ENCODE measurements at places on chromosomes 4 and X.

GRCh38 chrX:11754958-11755645 lies 2.9 kb upstream of the MSL3 start:
- DNase-seq, result no peak

GRCh38 chr4:93132631-93133030 lies 695.9 kb upstream of the ATOH1 start:
- DNase-seq, result no peak

DNA sequence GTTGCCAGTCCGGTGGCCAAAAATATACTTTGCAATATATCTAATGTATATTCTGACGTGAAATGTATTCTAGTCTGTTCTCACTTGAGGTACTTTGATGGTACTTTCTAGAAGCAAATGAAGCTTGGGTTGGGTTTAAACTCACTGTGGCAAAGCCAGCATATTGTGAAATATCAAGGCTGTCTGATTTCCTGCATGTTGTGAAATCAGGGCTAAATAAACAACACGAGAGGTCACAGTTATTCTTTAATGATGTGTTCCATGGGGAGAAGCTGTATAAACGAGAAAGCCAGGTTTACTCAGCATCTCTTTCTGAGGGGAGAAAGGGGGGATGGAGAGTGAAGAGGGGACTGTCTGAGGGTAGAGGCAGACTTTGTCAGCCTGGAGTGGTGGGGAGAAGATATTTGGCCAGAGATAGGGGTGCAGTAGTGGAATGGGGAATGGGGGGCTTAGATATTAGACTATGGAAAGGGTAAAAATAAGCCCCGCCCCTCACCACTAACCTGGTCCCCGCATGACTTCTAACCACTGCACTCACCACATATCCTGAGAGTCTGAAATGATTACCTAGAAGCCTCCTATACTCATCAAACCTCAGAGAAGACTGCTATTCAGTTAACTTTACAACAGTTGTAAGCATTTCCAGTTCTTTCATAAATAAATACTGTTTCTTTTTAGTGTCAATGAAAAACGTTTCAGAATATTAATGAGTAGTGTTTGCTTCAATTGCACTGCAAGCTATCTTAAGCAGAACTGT lies 5.9 kb upstream of the SCARB2 start:
- no peak for DNase-seq

DNA sequence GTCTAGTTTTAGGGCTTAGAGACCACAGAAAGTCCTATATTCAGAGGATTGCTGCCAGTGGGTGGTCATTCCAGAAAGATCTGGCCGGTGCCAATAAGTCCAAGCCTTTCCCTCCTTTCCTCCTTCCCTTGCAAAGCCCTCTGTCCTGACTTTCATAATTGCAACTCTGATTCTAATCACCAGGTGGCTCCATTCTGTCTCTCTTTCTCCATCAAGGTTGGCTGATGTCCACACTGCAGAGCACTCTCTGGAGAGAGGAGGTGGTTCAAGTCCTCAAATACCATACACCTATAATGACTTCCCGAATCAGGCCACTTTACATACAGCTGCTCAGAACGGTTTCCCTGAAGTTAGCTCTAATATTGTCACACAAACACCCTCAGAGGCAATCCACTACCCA lies 22.4 kb upstream of the ARMCX4 start:
- no peak for DNase-seq

GRCh38 chr4:41784191-41784979 lies 35.9 kb upstream of the PHOX2B start:
- no peak for DNase-seq

DNA sequence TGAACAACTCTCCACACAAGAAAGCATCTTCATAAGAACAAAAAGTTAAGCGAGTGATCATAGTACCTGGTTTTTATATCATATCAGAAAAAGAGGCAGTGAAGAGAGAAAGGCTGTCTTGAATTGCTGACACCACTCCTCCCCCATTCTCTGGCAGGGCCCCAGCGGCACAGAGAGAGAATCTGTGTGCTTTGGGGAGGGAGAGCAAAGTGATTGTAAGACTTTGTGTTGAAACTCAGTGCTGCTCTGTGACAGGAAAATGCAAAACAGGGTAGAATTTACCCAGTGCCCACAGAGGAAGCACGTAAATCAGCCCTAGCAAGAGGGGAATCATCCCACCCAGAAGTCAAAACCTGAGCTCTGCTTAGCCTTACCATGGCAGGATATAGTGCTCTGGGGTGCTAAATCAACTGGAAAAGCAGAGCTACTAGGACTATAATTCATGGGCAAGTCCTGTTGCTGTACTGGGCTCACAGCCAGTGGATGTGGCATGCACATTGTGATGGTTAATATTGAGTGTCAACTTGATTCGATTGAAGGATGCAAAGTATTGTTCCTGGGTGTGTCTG lies 174.6 kb downstream of the PRR32 start:
- no peak for DNase-seq

DNA sequence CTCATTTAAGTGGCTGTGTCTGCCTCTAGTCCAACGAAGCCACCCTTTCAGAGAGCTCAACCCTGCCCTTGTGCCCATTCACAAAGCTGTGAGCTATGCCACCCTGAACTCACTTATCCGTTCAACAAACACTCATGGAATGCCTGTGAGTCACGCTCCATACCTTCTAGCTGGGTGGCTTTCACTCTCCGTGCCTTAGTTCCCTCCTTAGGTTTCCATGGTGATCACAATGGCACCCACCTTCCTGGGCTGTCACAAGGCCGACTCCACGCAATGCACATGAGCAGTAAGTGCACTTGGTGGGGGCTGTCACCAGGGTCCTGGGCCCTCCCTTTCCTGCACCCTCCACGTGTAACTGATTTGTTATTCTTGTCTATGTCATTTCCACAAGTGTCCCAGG lies 37.2 kb upstream of the PPP2R2C start:
- DNase-seq, result no peak

- no peak for DNase-seq
Measured at GRCh38 chrX:12977761-12978204, 2.9 kb downstream of the TMSB4X start.

- DNase-seq, result no peak
Measured at GRCh38 chrX:66018585-66019309, 21.1 kb downstream of the VSIG4 start.

GRCh38 chr4:144223661-144224060 lies 83.1 kb upstream of the GYPA start:
- DNase-seq, result no peak

- peak; percentile 61 for DNase-seq
Measured at GRCh38 chr4:2802618-2803531, 10.0 kb downstream of the SH3BP2 start.

DNA sequence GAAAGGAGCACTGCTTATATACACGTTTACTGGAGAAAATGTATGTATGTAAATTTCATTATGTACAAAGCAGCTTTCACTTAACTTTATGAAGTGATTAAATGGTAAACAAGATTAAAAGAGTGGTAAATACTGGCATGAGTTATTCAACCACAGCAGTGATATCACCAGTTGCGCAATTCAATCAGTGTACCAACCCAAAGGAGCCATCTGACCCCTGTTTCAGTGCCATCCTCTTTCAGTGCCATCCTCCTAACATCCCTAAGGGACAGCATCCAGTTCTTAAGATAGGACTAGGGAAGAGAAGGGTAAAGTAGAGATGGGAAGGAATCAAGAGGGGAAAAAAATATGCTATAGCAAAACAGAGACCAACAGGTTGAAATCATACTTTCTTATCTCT lies 16.2 kb downstream of the HPF1 start:
- DNase-seq, result no peak

- no peak for DNase-seq
Measured at GRCh38 chrX:18003876-18004275, 142.8 kb upstream of the RAI2 start.

DNA sequence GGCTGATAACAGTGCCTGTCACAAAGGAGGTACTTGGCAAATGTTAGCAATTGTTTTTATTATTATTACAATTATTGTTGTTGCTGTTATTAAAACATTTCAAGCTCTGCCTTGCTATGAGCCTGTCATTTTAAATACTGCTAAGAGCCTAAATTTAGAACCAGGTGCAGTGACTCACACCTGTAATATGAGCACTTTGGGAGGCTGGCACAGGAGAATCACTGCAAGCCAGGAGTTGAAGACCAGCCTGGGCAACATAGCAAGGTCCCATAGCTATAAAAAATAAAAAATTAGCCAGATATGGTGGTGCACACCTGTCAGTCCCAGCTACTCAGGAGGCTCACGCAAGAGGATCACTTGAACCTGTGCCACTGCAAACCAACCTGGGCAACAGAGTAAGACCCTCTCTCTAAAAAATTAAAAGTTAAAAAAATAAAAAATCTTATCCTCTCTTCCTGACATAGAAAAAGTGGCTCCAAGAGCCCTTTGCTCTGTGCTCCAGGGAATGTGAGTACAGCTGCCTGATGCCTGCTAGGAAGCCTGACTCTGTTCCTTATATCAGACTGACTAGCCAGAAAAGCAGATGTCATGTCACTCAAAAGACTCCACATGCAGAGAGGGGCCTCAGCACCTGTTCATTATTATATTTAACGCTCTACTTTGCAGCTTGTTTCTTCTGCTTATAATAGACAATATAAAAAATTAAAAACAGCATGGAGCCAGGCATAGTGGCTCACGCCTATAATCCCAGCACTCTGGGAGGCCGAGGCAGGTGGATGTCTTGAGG lies 234.0 kb downstream of the OPHN1 start:
- no peak for DNase-seq

- DNase-seq, result no peak
Measured at GRCh38 chrX:83508006-83508405, at the start of gene POU3F4. Gene POU3F4 (plus strand): TSS chrX:83508290. CDS start chrX:83508325, 35 bp downstream.

GRCh38 chr4:42329421-42329820 lies 67.9 kb upstream of the SHISA3 start:
- DNase-seq, result no peak

- DNase-seq, result no peak
Measured at GRCh38 chrX:123665197-123665596, 67.7 kb downstream of the THOC2 start.

DNA sequence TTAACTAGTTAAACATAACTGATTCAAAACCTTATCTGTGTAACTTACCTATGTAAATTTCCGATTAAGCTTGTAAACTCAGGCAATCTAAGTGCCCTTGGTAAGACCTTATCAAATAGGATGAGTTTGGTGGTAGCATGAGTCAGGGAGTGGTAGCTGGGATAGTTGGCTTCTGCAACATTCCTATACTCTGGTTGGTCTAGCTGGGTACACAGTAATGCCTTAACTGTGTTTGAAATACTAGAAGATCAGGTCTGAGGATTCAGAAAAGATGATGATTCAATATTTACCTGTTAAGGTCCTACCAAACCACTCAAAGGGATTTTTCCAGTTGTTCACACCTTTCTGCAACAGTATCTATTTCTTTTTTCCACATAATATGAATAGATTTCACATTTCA lies 5.3 kb downstream of the YIPF7 start:
- no peak for DNase-seq

GRCh38 chrX:150870029-150870428 lies 28.4 kb downstream of the CD99L2 start:
- no peak for DNase-seq

DNA sequence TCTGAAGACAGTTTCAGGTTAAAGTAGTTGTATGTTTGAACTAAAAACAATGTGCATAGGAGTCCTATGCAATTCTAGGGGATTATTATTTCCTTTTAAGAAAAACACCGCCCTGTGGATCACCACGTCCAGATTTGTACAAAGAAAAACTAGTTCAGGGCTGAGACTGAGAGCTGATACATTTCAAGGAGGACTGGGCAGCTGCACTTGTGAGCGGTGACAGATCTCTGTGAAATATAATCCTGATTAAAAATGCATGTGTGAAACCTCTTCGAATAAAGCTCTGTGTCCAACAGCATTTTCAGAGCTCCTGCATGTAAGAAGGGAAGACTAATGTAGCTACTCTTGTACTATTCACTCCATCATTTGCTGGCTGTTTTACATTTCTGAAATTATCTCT lies 365.8 kb upstream of the PITX2 start:
- DNase-seq, result no peak

DNA sequence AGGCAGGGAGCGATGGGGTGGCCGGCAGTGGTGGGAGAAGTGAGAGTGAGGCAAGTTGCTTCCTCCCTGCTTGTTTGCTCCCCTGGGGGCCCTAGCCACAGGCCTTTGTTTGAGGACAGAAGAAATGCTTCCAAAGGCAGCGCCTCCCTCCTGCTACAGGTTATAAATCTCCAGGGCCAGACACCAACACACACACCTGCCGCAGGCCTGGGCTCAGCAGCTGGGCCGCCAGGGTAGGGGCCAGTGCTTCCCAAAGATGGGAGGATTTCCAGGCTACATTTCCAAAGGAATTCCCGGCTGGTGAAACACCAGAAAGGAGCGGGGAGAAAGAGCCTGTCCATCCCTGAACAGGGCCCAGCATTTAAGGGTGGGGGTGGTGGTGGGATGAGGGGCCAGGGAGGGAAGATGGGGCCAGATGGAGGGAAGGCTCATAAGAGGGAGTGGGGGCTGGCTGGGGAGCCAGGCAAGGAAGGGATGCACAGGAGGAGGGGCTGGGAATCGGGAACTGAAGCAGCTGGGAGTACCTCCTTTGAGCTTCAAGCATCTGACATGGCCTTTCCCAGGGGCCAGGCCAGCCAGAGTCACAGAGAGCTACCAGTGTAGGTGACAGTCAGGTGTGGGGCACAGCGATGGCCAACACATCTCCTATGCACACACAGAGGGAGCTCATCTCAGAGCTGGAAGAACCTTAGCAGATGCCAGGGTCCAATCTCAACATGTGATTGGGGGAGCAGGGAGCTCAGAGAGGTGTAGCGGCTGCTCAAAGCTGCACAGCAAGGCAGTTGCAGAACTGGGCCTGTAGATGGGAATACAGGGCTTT lies 143.9 kb downstream of the PJA1 start:
- DNase-seq, result no peak

- no peak for DNase-seq
Measured at GRCh38 chr4:139844057-139844456, 178.4 kb downstream of the MGST2 start.

DNA sequence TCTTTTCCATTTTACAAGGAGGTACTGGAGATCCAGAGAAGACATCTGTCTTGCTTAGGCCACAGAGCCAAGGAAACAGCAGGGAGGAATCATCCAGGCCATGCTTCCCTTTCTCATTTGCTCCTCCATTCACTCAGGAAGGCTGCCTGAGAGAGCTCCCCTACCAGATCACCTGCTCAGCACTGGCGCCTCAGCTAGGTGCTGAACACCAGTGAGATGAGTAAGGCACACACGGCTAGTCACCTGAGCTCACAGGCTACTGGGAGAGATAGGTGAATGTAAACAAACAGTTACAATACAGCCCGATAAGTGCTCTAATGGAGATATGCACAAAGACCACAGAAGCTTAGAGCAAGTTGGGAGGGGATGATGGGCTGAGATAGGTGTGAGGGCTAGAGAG lies 149.8 kb upstream of the ARHGEF9 start:
- no peak for DNase-seq
